AG04450 (cell line): ENCODE measurements at places on chromosomes 2 and 18. TPM values are rescaled to one million over a fixed set of nuclear protein-coding genes. Genes with fewer than 3 reads are reported as not detected.
A peak's percentile ranks its signal among the peaks of the same experiment; 100 is the strongest.

- DNase-seq = no peak
Measured at GRCh38 chr2:130836501-130837174, at the start of gene ARHGEF4. Gene ARHGEF4 (plus strand): TSS chr2:130836914. CDS start chr2:130836954, 40 bp downstream.

GRCh38 chr2:60429681-60430080 lies 123.8 kb downstream of the BCL11A start:
- no peak for DNase-seq

GRCh38 chr2:135182190-135182589 lies 130.1 kb downstream of the RAB3GAP1 start:
- no peak for DNase-seq

DNA sequence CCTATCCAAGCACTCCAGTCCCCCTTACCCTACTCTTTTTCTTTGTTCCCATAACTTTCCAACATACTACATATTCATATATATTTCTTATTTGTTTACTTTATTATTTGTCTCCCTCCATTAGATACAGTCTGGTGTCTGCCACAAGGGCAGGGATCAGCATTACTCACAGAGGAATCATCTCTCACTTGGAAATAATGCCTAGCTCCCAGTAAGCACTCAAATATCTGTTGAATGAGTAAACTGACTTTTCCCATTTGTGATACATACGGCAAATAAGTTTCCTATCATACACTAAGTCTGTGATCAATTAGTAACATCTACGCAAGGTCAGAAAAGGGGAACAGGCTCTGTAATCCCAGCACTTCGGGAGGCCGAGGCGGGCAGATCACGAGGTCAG lies 18.7 kb downstream of the C1D start:
- peak; percentile 11 for DNase-seq

DNA sequence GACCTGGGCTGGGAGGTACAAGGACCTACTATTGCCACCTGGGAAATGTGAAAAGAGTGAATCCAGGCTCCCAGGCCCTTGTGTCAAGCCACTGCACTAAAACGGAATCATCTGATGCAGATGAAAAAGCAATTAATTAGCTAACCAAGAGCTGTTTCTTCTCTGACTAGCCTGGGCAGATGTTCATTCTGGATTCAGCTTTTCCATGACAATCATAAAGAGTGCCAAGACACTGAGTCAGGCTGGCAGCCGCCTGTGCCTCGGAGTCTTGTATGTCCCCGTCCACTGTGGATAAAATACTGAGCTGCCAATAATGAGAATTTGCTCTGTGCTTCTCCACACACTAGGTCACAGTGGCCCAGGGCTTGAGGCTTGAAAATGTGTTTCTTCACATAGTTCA lies 21.7 kb upstream of the LCLAT1 start:
- no peak for DNase-seq

- DNase-seq = no peak
Measured at GRCh38 chr18:10414293-10414842, 40.1 kb upstream of the APCDD1 start.

DNA sequence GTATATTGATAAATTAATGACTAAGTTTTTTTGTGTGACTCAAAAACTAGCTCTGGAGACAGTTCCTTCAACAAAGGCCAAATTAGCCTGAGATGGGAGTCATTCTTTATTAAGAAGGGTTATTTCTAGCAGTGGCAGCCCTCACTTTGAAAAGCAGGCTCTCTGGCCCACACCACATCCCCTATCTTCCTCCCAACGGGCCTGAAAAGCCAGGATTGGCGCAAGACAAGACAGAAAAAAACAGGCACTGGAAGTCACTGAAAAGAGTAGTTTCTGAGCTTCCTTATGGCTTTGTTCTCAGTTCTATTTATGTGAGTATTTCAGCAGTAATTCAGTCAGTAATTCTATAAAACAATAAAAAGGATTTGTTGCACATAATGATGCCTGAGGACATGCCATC lies 149.0 kb downstream of the LAMA3 start:
- DNase-seq = no peak

DNA sequence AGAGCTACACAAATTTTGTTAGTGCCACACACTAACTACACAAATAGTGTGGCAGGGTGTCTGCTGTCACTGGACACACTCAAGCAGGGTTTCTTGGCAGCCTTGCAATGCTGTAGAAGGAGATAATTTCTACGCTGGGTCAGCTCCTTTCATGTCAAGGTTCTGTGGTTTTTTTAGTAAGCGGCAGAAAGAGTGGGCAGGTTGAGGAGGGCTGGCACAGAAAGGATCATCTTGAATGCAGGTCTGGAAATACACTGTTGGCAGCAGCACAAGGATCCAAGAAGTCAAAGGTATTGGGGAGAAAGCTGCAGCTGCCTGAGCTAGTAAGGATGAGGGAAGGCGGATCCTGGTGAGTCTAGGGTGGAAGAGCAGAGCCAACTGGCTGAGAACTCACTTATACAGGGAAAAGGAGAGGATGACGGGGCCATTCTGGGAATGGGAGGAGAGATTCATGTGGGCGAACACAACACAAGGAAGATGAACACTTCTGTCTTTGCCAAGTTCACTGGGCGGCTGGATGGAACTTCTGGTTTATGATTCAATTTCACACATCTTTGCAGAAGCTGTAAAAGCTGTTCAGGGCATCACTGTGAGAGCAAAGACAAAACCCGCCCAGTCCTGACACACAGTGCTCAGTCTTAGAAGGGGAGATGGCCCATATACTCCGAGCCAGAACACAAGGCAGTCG lies 16.9 kb upstream of the CYRIA start:
- no peak for DNase-seq

DNA sequence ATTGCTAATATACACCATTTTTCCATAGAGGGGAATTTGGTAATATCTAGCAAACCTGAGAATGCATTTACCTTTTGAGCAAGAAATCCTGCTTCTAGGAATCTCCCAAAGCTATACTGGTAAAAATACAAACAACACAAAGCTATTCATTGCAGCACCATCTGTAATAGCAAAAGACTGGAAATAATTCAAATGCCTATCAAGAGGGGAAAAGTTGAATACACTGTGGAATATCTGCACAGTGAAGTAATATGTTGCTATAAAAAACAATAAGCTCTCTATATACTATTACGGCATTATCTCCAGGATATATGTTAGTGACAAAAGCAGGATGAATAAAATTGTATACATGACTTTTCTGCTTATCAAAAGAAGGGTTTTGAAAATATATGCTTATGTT lies 112.3 kb upstream of the CHAC2 start:
- DNase-seq = no peak

DNA sequence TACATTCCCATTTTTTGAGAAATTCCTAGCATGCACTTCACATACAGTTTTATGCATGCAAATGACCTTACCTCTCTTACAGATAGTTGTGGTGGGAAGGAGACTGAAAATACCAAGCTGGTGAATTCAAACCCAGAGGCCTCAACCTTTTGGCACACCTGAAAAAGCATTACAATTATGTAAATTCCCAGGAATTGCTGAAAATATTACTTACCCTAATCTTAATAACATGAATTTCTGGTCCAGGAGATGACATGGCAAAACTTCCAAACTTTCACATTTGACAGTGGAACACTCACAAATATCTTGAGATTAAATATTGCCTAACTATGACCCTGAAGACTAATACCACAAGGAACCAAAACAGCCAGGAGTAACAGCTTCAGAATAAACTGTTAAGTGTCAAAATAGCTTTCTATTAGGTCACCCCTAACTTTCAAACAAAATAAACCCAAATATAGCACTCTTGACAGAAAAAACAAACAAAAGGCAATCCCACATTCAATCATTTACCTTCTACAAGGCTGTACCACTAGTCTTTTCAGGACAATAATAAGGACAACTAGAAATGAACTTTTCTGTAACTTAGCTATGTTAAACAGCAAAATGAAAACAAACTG lies 10.9 kb upstream of the PEX13 start:
- no peak for DNase-seq

DNA sequence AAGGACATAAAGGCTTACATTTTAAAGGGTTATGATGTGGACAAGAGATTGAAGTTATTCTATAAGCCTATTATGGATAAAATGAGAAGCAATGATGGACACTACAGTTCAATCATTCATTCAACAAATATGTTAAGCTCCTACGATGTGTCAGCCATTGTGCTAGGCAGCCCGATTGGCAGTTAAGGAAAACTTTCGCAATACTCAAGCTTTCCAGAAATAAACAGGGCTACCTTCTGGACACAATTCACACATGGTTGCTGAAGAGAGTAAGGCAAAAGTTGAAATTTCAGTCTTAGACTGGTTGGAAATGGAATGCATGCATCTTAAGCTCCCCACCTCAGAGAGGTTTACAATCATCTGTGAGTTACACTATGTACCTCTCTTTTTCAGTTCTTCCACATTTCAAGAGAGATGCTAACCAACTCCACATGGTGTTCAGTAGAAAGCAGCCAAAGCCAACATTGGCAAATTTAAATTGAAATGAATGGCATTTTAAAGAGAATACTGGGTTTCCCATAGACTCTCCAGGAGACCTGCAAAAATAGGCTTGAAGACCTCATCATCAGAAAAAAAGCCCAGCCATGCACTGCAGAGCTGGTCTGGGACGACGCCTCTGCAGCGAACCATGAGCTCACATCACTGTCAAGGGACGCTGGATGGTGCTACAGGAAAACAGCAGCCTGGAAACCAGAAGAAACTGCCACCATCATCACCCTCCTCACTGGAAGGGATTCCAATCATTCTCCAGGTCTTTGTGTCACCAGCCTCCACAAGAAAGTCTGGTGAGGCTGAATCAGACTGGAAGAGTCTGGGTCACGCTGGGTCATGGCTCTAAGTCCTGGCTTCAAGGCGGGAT lies 276.3 kb downstream of the AFF3 start:
- DNase-seq = no peak

- no peak for DNase-seq
Measured at GRCh38 chr18:650428-650858, 7.0 kb upstream of the TYMS start.

- DNase-seq = no peak
Measured at GRCh38 chr2:175981551-175981950, 20.5 kb downstream of the LNPK start.

DNA sequence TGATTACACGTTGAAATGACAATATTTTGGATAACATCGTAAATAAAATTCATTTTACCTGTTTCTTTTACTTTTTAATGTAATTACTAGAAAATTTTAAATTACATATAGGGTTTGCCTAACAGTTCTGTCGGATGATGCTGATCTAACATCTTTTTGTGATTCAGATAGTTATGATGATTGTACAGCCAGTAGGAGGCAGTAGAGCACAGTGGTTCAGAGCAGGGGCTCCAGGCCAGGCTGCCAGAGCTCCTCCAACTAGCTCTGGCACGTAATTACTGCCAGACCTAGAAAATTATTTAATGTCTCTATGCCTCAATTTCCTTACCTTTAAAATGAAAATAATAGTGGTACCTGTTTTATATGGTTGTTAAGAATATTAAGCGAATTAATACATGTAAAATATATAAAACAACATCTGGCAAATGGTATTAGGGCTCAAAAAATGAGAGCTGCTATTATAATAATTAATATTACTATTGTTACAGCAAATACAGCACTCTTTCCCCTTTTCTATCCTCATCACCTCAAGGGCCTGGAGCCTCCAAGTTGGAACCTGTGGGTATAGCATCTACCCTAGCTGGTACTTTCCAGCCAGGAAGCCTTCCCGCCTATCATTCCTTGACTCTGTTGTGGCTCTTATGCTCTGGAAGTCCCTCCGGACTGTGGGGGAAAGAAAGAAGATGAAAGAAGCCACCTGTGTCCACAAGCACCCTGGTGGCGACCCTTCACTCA lies 47.7 kb upstream of the PLA2R1 start:
- peak; percentile 57 for DNase-seq

DNA sequence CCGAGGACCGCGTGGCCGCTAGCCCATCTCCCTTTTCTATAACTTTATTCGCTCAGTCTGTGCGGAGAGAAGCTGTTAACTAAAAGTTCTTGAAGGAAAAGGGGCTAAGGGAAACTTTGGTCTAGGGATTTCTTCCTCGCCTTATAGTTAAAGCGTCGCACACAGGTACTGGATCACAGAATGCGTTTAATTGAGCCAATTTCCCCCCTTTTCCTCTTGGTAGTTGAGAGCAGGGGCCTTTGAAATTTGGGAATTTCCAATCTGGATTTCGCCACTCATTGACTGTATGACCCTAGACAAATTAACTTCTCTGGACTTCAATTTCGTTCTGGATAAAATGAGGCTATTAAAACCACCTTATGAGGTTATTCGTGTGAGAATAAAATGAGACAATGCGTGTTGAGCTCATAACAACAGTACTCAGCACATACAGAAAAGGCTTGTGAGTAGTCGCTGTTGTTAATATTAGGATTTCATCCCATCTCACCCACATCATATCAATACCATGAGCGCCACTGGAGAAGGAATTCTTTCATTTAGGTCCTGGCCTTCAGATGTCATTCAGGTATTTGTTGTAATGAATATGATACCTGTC lies 763 bp upstream of the OLA1 start:
- no peak for DNase-seq

- no peak for DNase-seq
Measured at GRCh38 chr18:63379639-63379962, 12.6 kb upstream of the KDSR start.

CD207 gene
- not detected in 2 replicates for polyA plus RNA-seq

TGFA gene
- polyA plus RNA-seq = not detected in 2 replicates

GAL3ST2 gene
- not detected in 2 replicates for polyA plus RNA-seq

CHRND gene
- polyA plus RNA-seq = not detected in 2 replicates

CLIP4 gene
- polyA plus RNA-seq = 54.7 and 71.4 TPM in 2 replicates

KYNU gene
- polyA plus RNA-seq = 4.0 and 4.5 TPM in 2 replicates

DHX57 gene
- 19.6 and 23.3 TPM in 2 replicates for polyA plus RNA-seq

SCYGR4 gene
- not detected in 2 replicates for polyA plus RNA-seq

SCG2 gene
- polyA plus RNA-seq = 1.5 and 1.8 TPM in 2 replicates

ABCG8 gene
- not detected in 2 replicates for polyA plus RNA-seq

SEMA4F gene
- 6.8 and 7.0 TPM in 2 replicates for polyA plus RNA-seq

FSIP2 gene
- 0.27 and 0.48 TPM in 2 replicates for polyA plus RNA-seq
